ENCODE measurements at places on chromosomes 3 and 15. TPM values are rescaled to one million over a fixed set of nuclear protein-coding genes. Genes with fewer than 3 reads are reported as not detected.

Gene GRIP2
- 14.9 TPM for total RNA-seq

Gene GPR160
- total RNA-seq: 1.2 TPM

Gene TMEM202
- total RNA-seq: not detected

DNA sequence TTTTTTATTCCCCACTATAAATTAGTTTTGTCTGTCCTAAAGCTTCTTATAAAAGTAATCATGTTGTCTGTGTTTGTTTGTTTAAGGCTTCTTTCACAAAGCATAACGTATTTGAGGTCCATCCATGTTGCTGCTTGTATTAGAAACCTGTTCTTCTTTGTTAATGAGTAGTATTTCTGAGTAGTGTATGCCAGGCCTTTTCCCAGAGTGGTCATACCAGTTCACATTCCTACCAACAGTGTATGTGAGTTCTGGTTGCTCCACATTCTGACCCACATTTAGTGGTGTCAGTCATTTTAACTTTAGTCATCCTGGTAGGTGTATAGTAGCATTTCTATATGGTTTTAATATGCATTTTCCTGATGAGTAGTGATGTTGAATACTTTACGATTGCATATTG, 98.6 kb downstream of the NEO1 start:
- no peak for DNase-seq

GRCh38 chr3:184255291-184256039, 5.9 kb downstream of the CAMK2N2 start:
- DNase-seq: no peak

- no peak for DNase-seq
These were observed 301.6 kb upstream of the THBS1 start for GRCh38 chr15:39279311-39279710.

DNA sequence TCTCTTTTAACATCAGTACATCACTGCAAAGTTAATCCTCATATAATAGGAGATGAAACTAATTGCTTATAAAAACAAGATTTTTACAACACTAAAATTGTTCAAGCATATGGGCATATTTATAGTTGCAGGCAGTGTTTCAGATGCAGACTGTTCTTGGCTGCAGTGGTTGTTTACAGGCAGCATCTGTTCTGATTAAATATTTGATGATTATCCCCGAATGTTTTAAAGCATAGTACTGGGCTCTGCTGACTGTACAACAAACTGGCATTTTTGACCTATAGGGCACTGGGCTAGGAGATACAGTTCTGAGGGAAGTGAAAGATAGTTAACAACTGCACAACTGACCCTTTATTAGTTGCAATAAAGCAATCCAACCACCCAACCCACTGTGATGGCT, 113.6 kb downstream of the UBE3A start:
- no peak for DNase-seq

DNA sequence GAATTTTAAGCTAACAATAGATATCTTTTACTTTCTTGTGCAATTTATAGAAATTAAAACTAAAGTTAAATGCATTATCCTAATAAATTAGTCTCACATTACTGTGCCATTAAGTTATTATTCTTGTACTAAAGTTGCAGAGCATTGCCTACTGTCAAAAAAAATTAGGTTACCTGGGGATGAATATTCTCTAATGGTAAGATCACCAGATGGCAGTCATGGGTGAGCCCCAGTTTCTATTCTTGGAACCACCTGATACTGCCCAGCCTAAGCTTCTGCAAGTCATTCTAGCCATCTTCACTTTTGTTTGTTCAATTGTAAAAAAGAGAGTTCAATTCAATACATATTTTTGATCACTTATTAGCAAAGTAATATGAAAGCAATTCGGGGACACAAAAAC, 213.2 kb downstream of the CADM2 start:
- no peak for DNase-seq

GRCh38 chr3:118472586-118472985, 562.1 kb downstream of the IGSF11 start:
- no peak for DNase-seq

GRCh38 chr3:50623840-50624474, 7.0 kb downstream of the MAPKAPK3 start:
- DNase-seq: no peak

GRCh38 chr3:143206955-143207337, 87.4 kb downstream of the CHST2 start:
- no peak for DNase-seq

- DNase-seq: no peak
These were observed 26.5 kb downstream of the PLSCR1 start for GRCh38 chr3:146517684-146518435.

DNA sequence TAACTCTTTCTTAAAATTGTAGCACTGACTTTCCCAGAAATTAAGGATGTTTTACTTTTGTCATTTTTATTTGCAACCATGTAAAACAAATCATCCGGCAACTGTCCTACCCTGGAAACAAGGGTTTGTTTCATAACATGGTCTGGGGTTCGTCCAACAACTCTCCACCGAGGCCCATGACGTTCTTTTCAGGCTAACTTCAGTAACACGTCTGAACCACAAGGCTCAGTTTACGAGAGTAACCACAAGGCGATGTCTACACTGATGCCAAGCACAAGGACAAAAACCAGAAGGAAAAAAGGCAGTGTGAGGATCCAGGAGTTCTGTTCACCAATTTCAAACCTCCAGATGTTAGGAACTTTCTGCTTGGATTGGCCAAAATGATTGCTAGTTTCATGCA, 546.1 kb downstream of the NTRK3 start:
- peak; percentile 46 for DNase-seq

DNA sequence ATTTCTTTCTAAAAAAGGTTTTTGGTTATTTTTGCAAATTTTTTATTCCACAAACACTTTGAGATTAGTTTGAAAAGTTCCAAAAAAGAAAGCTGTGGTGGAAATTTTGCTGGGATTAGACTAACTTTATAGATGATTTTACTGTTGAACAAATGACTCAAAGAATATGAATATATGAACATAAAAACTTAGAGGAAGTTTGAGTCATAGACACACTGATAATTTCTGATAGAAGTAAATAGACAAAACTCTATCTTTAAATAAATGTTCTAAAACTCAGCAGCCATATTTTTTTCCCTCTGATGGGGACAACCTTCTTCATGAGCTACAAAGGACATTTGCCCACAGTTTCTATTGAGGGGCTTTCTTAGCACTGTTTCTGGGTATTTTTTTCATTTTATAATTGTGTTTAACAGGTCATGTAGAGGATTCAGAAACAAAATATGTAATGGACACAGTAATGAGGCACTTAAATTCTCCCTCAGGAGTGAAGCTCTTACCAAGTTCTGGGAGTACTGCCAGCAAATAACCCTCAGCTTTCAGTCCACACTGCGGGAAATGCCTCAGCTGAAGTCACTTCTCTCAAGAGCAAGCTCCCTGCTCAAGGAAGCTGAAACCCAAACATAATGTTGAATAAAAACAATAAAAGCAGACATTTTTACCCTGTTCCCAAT, 157.6 kb downstream of the NFKBIZ start:
- peak; percentile 68 for DNase-seq

Measured in muscle of leg (tissue), 16 donors.